ENCODE measurements at places on chromosomes 16 and 17. TPM values are rescaled to one million over a fixed set of nuclear protein-coding genes. Genes with fewer than 3 reads are reported as not detected.

GRCh38 chr17:41329279-41329948 is 13.9 kb upstream of the KRTAP17-1 start:
- no peak for DNase-seq

DNA sequence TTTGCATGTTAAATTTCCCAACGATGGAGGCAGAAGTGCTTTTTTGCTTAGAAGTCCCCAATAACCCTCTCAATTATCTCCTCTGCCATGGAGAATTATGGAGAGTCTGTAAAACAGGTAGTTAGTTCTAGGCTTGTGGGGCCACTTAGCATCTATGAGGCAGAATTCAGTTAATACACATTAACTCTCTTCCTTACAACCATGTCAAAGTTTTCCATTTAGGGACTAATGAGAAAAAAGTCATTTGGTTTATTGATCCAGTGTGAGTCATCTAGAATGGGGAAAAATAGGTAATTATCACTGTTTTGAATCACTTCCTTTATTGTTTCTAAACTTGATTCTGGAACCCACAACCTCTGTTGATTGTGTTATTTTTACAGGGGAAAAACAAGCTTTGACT is 229.1 kb upstream of the COX10 start:
- no peak for DNase-seq

GRCh38 chr17:28612936-28613872 is 781 bp downstream of the RSKR start:
- no peak for DNase-seq

- no peak for DNase-seq
Measured at GRCh38 chr16:73996624-73997339, 299.8 kb upstream of the PSMD7 start.

DNA sequence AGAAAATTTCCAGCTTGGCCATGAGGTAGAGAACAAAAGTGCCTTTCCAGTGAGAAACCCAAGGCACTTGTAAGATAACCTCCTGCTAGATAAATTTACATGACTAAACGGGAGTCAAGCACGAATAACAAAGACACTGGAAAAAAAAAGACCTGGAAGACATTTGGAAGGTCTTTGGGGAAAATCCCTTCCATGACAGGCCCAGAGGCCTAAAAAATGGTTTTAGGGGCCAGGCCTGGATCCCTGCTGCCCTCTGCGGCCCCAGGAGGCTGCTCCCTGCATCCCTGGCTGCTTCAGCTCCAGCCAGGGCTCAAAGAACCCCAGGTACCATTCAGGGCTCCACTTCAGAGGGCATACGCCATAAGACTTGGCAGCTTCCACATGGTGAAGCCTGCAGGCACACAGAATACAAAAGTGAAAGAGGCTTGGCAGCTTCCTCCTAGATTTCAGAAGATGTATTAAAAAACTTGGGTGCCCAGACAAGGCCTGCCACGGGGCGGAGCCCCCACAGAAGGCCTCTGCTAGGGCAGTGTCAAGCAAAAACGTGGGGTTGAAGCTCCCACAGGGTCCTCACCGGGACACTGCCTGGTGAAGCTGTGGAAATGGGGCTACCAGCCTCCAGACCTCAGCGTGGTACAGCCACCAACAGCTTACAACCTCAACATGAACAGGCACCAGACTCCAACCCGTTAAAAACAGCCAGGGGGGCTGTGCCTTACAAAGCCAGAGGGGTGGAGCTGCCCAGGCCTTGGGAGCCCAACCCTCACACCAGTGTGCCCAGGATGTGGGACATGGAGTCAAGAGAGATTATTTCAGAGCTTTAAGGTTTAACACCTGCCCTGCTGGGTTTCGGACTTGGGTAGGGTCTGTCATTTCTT is 77.1 kb downstream of the SDK2 start:
- DNase-seq: peak; percentile 17

GRCh38 chr17:14664511-14664910 is 363.6 kb downstream of the HS3ST3B1 start:
- no peak for DNase-seq

CACNA1G gene
- not detected for total RNA-seq

PMP22 gene
- total RNA-seq: 170 TPM
